ENCODE measurements at places on chromosomes 11 and 22. TPM values are rescaled to one million over a fixed set of nuclear protein-coding genes. Genes with fewer than 3 reads are reported as not detected.

- DNase-seq, result no peak
Observed at GRCh38 chr11:102184269-102184987, 74.2 kb downstream of the YAP1 start.

GRCh38 chr11:128503245-128503991 is 83.9 kb downstream of the ETS1 start:
- peak; percentile 87 for DNase-seq

DNA sequence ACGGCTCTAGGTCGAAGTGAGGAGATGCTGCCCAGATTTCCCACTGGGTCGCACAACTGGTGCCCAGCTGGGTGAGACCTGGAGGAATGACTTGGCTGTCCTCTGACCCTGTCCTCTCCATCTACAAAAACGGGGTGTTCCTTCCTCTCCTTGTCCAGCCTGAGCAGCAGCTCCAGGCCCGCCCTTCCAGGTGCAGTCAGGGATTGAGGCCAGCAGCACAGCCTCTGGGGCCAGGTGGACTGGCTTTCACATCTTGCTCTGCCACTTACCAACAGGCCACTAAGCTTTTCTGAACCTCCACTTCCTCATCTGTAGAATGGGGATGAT is 91.7 kb upstream of the LMO1 start:
- DNase-seq, result no peak

Gene BIRC3
- 0.27 TPM for total RNA-seq

Gene SPDYC
- total RNA-seq, result not detected

Gene OR5L2
- total RNA-seq, result not detected

GRCh38 chr22:37742376-37743171 is 45.7 kb downstream of the TRIOBP start:
- peak; percentile 90 for DNase-seq

DNA sequence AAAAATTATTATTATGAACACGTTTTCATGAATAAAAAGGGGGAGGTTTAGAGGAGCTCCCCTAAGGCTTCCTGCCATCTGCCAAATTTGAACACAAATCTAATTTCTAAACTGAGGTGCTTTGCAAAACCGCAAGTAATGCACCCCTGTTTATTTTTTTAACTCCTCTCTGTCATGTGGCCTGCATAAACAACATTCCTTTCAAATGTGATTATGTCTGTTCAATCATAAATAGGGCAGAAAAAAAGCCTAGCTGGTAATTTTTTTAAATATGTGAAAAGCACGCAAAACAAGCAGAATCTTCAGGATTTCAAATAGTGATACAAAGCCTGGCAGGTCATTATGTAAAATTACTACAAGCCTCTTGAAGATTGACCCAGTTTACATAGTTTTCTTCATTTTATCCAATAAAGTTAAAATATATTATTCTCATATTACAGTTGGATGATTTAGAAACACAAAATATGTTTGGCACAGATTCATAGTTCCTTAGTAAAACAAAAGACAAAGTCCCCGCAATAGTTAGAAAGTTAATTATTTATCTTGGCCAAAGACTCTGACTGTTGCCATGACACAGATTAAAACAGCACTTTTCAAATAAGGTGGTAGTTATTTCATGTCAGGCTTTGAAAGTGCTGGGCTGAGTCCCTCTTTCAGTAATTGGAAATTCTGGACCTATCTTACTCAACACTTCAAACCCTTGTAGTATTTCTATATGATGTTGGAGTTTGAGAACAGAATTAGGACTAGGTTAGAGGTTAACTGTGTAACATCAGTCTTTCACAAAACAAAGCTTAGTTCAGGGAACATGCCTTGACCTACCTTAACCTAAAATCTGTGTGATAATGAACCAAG is 200.3 kb upstream of the MPPED2 start:
- peak; percentile 27 for DNase-seq

Gene B4GALNT4
- 6.5 TPM for total RNA-seq

GRCh38 chr22:40716116-40716515 is 36.8 kb downstream of the MCHR1 start:
- DNase-seq, result no peak

GRCh38 chr22:33028234-33028633 is 29.9 kb downstream of the SYN3 start:
- DNase-seq, result peak; percentile 6

DNA sequence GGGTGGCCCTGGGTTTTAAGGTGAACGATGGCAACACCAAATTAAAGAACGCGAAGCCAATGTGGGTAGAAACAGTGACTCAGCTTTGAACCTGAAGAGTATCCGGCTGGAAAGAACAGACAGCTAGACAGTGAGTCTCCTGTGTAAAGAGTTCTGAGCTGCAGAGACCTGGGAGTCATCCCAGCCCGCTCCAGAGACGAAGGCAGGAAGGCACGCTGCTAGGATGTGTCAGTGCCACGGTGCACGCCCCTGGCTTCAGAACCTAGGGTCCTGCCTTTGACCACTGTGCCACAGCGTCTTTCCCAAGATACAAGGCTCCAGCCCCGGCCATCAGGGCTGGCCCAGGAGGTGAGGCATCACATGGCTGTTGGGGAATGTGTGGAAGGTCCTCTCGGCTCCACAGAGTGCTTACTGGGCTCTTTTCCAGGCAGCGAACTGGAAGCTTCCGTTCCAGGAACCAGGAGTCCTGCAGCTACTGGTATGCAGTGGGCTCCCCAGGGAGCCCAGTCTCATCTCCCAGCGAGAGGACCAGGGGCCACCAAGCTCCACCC is 29.9 kb downstream of the LRFN4 start:
- no peak for DNase-seq

DNA sequence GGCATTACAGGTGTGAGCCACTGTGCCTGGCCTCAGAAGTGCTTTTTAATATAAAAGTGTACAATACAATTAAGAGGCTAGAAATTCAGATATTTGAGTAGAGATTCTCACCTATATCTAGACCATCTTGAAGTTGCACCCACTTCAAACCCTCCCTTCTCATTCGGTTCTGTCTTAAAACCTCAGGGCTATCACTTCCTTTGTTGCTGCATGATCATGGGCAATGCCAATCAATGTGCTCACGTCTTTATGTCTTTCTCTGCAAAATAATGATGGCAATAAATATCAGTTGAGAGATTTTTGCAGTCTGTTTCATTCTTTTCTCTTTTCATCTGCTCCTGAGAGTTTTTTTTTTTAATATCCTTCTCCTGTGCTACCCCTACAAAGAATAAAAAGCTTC is 9.3 kb upstream of the NUP160 start:
- DNase-seq, result no peak

- DNase-seq, result no peak
Observed at GRCh38 chr11:121576531-121576930, 123.8 kb upstream of the SORL1-AS1 start.

DNA sequence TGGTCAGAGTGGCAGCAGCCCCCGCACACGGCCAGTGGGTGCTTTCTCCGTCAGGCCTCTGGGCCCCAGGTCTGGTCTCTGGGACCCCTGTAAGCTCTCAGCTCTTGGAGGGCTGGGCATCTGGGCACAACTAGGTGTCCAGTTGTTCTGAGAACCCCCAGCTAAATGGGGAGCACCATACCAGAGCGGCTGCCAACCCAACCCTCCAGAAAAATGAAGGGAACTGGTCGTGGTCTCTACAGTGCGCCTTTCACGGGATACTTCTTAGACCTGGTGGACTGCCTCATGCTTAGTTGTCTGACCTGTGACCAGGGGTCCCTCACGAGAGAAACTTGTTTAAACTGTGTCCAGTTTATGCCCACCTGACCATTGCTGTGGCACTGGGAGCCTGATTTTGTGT is 104.9 kb downstream of the BCR start:
- no peak for DNase-seq

DNA sequence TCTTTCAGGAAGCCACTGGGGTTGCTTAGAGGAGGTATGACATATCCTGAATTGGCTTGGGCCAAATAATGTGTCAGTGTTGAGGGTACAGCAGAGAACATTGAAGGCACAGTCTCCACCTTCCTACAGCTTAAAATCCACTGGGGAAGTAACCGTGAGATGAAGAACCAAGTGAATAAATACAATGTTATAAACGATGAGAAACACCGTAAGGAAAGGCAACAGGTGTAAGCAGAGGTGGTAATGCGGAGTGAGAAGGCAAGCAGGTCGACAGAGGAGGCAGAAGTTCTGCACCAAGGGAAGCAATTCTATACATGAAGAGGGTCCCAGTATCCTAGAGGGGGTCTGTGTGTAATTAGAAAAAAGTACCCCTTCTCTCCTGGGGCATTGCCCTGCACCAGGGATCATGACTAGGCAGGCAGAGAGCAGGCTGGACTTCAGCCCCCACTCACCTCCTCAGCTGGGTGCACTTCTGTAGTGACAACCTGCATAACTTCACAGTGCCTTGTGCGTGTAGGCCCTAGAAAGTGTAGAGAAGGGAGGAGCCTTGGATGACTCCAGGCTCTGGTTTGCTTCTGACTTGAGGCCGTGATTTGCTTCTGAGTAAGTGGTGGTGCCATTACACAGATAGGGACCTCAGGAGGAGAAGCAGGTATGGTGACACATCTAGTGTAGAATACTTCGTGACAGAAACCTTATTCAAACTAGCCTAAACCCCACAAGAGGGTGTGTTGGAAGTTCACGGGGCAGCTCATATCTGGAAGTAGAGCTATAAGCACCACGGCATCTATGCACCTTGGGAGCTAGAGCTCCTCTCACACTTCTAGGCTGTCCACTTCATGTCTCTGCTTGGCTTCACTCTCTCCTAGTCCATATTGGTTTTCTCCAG is 4.9 kb downstream of the MYOD1 start:
- no peak for DNase-seq

- no peak for DNase-seq
Observed at GRCh38 chr11:116302756-116303155, 470.0 kb downstream of the BUD13 start.

DNA sequence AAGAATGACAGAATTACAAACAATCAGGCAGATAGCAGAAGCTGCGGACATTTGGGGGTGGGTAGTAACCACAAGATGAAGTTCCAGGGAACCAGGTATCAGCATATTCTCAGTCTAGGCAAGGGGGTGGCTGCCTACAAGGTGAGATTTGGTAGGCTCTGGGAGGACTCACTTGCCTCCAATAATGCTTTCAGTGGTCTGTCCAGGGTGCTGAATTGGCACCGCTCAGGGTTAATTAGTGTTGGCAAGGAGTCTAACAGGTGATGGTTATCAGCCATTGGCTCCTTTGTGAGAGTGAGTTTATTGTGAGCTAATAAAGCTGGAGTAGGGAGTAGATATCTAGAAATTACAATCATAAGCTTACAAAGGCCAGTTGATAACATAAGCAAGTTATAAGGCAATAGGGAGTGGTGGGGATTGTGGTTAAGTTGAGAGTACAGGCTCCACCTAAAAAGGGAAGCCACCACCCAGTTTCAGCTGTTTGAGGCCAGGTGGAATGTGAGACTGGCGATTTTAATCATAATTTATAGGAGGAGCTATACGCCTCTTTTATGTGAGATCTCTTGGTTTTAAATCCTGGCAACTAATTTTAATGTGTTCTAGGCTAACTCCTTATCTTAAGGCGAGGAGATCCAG is 320.5 kb downstream of the MIAT start:
- DNase-seq, result no peak

Measured in H4 (cell line).